ENCODE measurements at places on chromosomes 3 and 15. TPM values are rescaled to one million over a fixed set of nuclear protein-coding genes. Genes with fewer than 3 reads are reported as not detected.

Gene IL17RC
- 42.7 TPM for total RNA-seq

Gene TRPM1
- 171 TPM for total RNA-seq

Gene ALPK3
- total RNA-seq: 0.15 TPM

Gene IL5RA
- under 0.01 TPM for total RNA-seq

Gene CA12
- total RNA-seq: 17.1 TPM

Gene PLA2G4D
- not detected for total RNA-seq

Gene C15orf61
- total RNA-seq: 3.3 TPM

Gene CRYGS
- total RNA-seq: 1.0 TPM

Gene PLSCR5
- not detected for total RNA-seq

Gene SPINK8
- not detected for total RNA-seq

Gene SNURF
- 3.7 TPM for total RNA-seq

Gene CADM2
- total RNA-seq: not detected

Gene CAMK2N2
- 0.69 TPM for total RNA-seq

Gene MASP1
- 0.36 TPM for total RNA-seq

Gene TIGIT
- total RNA-seq: not detected

Gene AADAC
- total RNA-seq: not detected

Gene ZNF609
- total RNA-seq: 22.5 TPM

Gene GOLGA6L9
- 0.69 TPM for total RNA-seq

Gene TSC22D2
- total RNA-seq: 12.0 TPM

Gene PRTG
- total RNA-seq: 26.2 TPM

Gene ACSBG1
- total RNA-seq: 0.34 TPM

Gene C3orf33
- total RNA-seq: 3.8 TPM

Gene CACNA2D3
- total RNA-seq: 0.36 TPM

Gene NEK4
- total RNA-seq: 25.8 TPM

Gene TMEM207
- total RNA-seq: not detected

Gene ANKRD63
- not detected for total RNA-seq

Gene GOLGA8J
- under 0.01 TPM for total RNA-seq

Gene SH3GL3
- not detected for total RNA-seq

Gene ISY1
- total RNA-seq: 20.0 TPM

Gene WDR93
- total RNA-seq: under 0.01 TPM

Gene ROPN1
- total RNA-seq: 5.3 TPM

Gene SKOR1
- total RNA-seq: under 0.01 TPM

Gene ITGA11
- total RNA-seq: 0.34 TPM

Gene SLC27A2
- not detected for total RNA-seq

Gene RASGRP1
- not detected for total RNA-seq

Gene HRH1
- total RNA-seq: under 0.01 TPM

Gene SLC12A8
- total RNA-seq: under 0.01 TPM

Gene PROS1
- total RNA-seq: 64.6 TPM

Gene GABRA5
- total RNA-seq: 1.0 TPM

Gene CLDN16
- total RNA-seq: not detected

Gene B2M
- 3,651 TPM for total RNA-seq

Gene VEPH1
- total RNA-seq: 259 TPM

Gene PLSCR4
- 8.3 TPM for total RNA-seq

Gene MKRN3
- 7.0 TPM for total RNA-seq

Gene WNT5A
- total RNA-seq: 3.1 TPM

Gene ROPN1B
- 10.7 TPM for total RNA-seq

Gene DHX30
- 106 TPM for total RNA-seq

Gene GPR160
- total RNA-seq: 1.00 TPM

Gene CDHR4
- total RNA-seq: not detected

Gene ZPLD1
- total RNA-seq: not detected

Gene C3orf22
- total RNA-seq: not detected

Gene ATG7
- total RNA-seq: 62.9 TPM

Gene LRRC31
- not detected for total RNA-seq

Gene C3orf52
- 11.6 TPM for total RNA-seq

Gene CDV3
- total RNA-seq: 113 TPM

Gene IVD
- 55.8 TPM for total RNA-seq

Gene CCR9
- not detected for total RNA-seq

Gene FES
- 23.4 TPM for total RNA-seq
